CD4-positive, alpha-beta T cell treated with Interferon alpha-2 for 1 hour (primary cell): ENCODE measurements at places on chromosomes 16 and 17.

DNA sequence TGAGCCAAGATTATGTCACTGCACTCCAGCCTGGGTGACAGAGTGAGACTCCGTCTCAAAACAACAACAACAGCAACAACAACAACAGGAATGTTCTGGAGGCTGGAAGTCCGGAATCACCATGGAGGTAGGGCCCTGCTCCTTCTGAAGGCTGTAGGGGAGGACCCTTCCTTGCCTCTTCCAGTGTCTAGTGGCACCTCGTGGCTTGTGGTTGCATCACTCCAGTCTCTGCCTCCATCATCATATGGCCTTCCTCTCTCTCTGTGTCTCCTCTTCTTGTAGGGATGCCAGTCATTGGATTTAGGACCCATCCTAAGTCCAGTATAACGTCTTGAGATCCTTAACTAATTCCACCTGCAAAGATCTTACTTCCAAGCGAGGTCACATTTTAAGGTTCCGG, 14.0 kb downstream of the NAGPA start:
- no peak for DNase-seq

DNA sequence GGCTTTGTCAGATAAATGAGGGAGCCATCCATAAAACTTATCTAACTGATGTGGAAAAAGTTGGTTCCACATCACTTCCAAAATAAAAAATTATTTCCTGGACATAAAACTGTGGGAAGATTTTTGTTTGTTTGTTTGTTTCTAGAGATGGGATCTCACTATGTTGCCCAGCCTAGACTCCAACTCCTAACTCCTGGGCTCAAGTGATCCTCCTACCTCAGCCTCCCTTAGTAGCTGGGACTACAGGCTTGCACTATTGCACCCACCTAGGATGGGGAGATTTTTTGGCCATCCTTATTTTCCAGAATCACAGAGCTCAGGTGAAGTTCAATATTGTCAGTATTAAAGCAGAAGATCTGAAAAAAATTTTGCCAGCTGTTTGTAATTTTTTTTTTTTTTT, 23.8 kb upstream of the SMG8 start:
- no peak for DNase-seq

- DNase-seq = no peak
These were observed 111.7 kb upstream of the HS3ST4 start for GRCh38 chr16:25580041-25580440.

GRCh38 chr17:79811868-79812352, 15.0 kb upstream of the CBX8 start:
- DNase-seq = no peak

DNA sequence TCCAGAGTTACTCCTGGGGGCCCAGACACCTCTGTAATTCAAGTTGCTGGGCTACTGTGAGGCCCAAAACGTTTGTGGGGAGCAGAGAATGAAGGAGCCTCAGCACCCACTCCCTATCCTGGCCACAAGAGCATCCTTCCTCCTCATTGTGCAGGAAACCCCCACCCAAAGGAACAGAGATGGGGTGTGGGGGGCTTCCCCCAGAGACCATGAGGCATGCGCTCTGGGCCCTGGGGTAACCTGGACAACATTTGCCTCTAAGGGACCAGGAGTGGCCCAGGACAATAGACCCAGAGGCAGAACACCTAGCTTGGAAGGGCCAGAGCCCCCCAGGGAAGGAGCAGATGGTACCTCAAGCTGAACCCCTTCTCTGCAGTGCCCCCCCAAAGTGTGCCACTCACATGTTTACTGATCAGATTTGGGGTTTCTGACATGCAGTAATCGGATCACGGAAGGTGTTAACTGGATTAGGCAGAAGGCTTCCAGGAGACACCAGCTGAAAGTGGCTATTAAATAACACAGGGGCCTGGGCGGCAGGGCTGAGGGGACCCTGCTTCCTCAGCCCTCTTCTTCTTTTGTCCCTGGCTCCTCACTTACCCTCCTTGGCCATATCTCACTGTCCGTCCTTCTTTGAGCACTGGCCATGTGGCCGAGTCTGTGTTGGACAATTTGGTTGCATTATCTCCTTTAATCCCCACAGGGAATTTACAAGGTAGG, 50.8 kb downstream of the SDK2 start:
- no peak for DNase-seq

- DNase-seq = no peak
These were observed 10.0 kb upstream of the PECAM1 start for GRCh38 chr17:64400642-64401041.

DNA sequence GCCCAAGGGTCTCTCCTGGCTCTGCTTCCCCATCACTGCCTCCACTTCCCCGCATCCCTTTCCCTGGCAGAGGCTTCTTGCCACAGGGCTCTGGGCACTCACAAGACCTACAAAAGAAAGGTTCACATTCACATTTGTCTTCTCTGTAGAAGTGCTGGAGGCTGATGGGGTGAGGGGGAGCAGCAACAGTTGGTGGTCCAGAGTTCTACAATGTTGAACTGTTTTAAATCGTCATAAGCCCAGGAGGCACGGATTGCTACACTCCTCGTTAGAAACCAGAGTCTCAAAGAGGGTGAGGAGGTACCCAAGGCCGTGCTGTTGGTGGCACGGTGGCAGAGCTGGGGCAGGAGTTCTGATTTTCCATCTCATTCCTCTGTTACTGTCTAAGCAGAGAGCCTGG, 5.8 kb upstream of the RAI1 start:
- no peak for DNase-seq

DNA sequence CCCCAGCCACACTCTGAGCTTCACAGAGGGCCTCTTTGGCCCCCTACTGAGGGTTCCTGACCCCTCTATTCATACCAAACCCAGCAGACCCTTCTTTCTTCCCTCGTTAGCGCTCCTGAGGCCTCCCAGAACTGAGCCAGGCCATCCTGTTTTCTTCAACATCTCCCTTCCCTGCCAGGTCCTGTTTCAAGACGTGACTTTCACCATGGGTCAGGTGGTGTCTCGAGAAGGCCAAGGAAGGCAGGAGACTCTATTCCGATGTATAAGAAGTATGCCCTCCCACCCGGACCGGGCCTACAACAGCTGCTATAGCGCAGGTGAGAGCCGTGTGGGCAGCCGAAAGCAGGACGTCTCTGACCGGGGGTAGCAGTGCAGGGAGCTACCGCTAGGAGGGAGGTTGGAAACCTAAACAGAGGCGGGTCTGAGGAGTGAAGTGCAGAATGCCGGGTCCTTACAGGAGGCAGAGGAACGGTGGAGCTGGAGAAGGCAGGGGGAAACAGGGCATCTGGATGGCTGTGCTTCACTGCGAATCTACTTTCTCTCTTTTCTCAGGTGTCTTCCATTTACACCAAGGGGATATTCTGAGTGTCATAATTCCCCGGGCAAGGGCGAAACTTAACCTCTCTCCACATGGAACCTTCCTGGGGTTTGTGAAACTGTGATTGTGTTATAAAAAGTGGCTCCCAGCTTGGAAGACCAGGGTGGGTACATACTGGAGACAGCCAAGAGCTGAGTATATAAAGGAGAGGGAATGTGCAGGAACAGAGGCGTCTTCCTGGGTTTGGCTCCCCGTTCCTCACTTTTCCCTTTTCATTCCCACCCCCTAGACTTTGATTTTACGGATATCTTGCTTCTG, 1.3 kb upstream of the SENP3 start:
- peak; percentile 59 for DNase-seq

GRCh38 chr17:32275060-32276042, 9.7 kb downstream of the RHBDL3 start:
- no peak for DNase-seq
